ENCODE measurements at places on chromosomes 16 and 17. TPM values are rescaled to one million over a fixed set of nuclear protein-coding genes. Genes with fewer than 3 reads are reported as not detected.

DNA sequence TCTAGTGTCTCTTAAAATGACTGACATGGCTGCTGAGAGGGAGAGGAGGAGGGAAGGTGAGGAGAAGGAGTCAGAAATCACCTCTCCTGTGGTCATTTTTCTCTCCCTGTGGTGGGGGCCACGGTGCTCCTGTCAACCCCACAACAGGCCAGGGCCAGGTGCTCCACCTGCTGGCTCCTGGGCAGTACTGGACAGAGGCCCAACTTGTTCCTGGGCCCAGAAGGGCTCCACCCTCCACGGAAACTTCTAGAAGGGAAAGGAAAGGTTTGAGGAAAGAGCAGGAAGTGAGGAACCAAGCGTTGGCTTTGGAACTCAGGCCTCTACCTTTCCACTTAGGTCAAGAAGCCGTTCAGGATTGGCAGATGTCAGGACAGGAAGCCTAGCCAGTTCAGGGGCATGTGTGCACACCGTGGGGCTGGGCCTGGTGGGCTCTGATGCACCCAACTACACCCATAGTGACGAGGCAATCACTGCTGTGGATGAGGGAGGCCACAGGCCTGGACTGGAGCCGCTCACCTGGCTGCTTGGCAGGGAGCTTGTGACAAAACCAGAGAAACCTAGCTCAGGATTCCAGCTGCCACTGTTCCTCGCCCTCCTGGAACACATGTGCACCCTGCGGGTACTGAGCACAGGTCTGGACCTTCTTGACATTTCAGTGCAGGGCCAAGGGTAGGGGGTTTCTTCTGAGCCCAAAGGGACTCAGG is 36.1 kb downstream of the WNT3 start:
- peak; percentile 74 for DNase-seq

The YBX2 gene
- 27.6 TPM for total RNA-seq

The GSG1L gene
- not detected for total RNA-seq

DNA sequence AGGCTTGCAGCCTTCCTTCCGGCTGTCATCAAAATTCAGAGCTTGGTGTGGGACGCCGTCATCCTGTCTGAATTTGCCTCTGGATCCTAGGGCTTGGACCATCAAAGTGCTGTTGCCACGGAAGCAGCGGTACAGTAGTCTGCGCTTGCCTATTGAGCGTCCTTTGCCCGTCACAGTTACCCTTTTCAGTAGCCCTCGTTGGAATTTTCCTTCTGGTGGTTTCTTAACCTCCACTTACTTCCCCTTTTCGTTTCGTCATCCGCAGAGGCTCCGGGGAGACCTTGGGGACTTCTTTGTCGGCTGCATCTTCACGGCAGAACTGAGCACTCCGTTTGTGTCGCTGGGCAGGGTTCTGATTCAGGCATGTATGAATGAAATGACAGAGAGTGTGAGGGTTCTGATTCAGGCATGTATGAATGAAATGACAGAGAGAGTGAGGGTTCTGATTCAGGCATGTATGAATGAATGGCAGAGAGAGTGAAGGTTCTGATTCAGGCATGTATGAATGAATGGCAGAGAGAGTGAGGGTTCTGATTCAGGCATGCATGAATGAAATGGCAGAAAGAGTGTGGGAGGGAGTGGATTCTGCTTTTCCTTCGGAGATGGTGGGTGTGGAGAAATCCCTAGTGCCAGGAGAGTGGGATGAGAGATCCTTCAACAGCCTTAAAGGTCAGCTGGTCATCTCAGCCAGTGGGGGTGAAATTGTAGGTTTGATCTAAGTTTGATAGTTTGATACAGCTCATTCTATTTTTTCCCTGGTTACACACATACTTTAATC is 8.0 kb downstream of the TLCD3A start:
- no peak for DNase-seq

The MAP2K3 gene
- total RNA-seq = 50.9 TPM

GRCh38 chr17:50182783-50183420 is 17.1 kb downstream of the SGCA start:
- DNase-seq = no peak

GRCh38 chr17:45230787-45231480 is 9.2 kb downstream of the FMNL1 start:
- no peak for DNase-seq

The ALDH3A1 gene
- total RNA-seq = 7.1 TPM

DNA sequence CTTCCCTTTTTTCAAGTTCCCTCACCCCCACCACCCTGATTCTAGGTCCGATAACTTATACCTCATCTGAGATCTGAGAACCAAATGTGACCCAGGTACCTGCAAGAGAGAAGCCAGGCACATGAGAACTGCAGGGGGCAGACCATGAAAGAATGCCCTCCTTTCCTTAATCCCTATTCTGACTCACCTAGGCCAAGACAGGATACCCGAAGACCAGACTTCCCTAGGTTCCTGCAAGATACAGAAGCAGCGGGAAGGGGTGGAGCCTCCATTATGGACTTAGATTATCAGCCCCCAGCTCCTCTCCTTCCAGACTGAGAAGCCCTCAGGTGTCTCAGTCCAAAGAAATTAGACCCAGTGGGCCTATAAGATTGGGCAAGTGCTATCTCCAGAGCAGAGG is 2.1 kb downstream of the KCNAB3 start:
- DNase-seq = no peak

DNA sequence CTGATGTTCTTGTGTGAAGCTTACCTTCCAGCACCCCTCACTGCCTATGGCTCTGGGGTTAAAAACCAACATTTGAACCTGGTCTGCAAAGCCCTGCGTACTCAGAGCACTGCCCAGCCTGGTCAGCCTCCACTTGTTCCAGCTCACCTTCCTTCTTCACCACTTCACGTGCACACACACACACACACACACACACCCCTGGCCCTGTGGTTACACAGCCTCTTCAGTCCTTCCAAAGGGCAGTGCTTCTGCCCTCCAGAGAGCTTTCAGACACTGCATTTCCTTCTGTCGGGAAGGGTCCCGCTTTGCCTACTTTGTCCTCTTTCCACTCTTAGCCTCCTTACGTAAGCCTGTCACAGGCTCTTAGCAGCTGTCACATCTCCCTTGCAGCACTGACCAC is 9.6 kb upstream of the TMEM220 start:
- DNase-seq = no peak

GRCh38 chr16:11700264-11701029 is 32.2 kb downstream of the SNN start:
- DNase-seq = no peak
